ENCODE measurements at places on chromosomes 11 and 22. TPM values are rescaled to one million over a fixed set of nuclear protein-coding genes. Genes with fewer than 3 reads are reported as not detected.

Gene SGSM1
- not detected for total RNA-seq

Gene RNF215
- 9.8 TPM for total RNA-seq

Gene SCGB1D4
- total RNA-seq: not detected

Gene PLEKHB1
- not detected for total RNA-seq

Gene SMIM38
- total RNA-seq: not detected

DNA sequence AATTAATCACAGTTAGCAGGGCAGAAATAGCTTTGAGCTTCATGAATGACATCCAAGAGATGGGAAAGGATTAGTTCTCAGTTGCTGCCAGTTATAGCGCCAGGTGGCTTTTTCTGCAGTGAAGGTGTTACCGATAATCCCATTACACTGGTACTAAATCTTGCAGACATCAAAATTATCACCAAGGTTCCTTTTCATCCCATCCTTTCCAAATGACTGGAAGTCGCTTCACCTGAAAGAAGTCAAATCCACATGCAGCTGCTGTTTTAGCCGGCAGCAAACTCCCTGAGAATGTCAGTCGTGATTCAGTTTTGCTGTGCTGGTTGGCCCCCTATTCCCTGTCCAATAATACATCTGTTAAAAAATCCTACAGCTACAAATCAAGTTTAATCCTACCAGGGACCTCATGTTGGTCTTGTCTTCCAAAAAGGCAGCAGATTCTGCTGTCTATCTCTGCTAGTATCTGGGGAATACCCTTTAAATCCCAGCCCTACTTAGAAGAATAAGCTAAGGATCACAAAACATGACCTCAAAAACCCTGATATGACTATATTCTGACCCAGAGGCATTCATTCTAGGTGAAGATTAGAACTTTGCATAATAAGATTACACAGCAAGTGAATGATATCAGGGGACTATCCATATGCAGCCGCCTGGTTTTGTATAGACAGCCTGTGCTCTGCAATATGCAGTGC lies 31.7 kb downstream of the IMMP1L start:
- no peak for DNase-seq

- no peak for DNase-seq
Observed at GRCh38 chr11:26321516-26321915, 10.4 kb upstream of the ANO3 start.

DNA sequence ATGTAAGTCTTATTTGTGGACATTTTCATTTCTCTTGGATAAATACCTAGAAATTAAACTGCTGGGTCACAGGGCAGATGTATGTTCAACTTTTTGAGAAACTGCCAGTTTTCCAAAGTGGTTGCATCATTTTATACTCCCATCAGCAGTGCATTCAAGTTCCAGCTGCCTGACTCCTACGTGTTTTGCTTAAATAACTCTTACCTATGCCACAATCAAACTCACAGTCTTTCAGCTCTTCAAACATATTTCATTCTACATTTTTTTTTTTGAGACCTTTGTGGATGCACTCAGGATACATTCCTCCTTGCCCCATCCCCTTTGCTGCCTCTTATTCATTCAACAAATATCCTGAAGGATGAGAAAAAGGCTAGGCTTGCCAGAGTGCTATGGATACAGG lies 9.2 kb downstream of the TCF20 start:
- no peak for DNase-seq

- no peak for DNase-seq
Observed at GRCh38 chr11:112565551-112565950, 304.9 kb upstream of the PLET1 start.

DNA sequence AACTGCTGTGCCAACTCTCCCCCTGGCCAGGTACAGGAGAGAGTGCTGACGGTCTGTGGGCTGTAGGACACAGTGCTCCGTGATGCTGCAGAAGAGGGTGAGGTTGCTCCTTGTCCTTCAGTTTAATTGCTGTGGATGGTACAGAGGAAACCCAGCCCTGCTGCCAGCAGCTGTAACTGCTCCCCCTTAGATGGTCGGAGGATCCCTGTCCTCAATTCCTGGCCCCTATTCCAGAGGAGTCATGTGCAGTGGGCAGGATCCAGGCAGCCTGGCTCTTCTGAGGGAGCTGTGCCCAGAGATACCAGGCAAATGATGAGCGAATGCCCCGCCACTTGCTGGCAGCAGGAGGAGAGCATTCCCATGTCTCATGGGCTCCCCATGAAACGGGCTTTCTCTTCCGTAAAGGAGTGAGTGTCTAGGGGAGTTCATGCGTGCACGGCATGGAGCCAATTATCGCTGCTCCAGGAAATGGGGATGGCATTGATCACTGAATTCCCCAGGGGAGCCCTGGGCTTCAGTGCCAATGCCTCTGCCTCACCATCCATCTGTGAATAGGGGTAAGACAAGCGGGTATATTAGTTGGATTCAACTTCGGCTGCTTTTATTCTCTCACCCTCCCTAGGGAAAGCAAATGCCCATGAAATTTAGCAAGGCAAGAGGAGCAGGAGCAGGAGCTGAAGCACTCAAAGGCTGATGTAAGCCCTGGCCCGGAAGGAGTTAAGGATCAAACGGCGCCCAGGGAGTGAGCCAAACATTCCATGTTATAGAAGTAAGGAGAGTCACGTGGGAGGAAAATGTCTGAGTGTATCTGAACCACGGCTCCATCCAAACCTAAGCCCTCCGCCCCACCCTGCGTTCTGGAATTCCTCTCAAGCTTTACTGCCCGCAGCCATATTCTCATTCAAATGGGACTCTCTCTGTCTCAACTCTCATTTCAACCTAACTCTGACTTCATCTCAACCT lies 51.0 kb upstream of the CSNK2A3 start:
- DNase-seq: no peak

DNA sequence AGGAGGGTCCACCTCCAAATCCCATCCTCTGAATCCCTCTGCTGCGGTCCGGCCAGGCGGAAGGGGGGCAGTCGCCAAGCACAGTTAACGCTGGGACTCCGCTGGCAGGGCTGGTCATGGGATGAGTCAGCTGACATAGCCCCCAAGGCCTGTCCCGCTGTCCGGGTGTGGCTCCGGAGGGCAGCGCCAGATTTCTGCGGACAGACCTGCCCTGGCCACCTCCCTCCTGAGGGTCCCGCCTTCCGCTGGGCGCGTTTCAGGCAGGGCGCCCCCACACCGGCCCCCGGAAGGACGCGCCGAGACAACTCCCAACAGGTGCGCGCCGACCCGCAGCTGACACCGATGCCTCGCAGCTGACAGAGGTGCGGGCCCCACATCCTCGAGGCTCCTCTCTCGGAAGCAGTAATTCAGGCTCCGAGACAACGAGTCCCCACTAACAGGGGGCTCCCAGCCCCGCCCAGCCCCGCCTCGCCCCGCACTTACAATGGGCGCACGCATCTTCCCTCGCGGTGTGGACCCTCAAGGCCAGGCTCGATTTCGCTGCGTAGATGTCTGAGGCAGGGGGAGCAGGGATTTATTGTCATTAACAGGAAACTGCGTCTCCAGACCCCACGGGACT lies 607 bp downstream of the PLAAT3 start:
- DNase-seq: peak; percentile 47

GRCh38 chr11:32312865-32313403 lies 122.4 kb downstream of the WT1 start:
- peak; percentile 80 for DNase-seq

DNA sequence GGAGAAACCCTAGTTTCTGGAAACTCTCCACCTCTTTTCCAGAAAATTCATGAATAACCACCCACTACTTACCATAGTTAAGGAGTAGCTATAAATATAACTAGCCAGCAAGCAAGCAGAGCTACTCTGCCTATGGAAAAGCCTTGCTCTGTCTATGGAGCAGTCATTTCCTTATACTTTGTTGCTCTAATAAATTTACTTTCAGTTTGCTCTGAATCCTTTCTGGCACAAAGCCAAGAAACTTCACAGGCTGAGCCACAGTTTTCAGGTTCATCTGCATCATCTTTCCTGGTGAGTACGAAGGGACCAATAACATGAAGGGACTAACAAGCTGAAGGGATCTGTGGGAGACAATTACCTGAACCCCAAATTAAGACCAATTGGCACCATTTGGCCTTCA lies 4.6 kb downstream of the OR4C45 start:
- no peak for DNase-seq

DNA sequence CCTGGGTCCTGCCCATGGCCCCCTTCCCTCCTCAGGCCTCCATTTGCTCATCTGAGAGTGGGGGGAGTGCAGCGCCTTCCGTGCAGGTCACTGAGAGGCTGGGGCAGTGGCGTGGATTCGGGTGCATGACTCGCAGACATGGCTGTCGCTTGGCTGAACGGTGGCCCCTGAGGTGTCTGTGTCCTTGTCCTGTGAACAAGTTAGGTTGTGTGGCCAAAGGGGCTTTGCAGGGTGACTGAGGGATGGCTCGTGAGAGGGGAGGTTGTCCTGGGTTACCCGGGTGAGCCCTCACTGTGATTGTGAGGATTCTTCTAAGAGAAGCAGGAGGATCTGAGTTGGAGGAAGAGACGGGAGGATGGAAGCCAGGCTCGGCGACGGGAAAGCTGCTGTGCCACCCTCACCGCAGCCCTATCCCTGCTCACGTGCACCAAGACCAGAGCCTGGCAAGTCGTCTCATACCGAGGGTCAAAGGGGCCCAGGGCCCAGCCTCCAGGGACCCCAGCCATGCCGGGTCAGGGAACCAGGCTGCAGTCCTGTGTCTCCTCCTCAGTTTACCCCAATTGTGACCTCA lies 79.1 kb downstream of the KCNQ1 start:
- DNase-seq: peak; percentile 3

GRCh38 chr22:45262931-45263462 lies 21.8 kb upstream of the UPK3A start:
- DNase-seq: no peak

- peak; percentile 15 for DNase-seq
Observed at GRCh38 chr22:41976961-41977566, 7.8 kb downstream of the SEPTIN3 start.

DNA sequence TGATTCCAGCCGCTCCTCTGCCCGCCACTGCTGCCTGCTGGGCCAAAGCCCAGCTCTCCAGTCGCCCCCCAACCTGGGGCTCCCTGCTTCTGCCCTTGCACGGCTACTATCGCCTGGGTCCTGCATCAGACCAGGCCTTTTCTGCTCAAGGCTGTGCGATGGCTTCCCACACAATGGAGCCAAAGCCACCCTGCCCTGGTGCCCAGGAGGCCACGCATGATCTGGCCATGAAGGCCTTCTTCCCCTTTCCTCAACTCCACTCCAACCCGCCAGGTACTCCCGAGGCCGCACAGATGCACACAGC lies 45.8 kb downstream of the SGSM3 start:
- no peak for DNase-seq

GRCh38 chr11:119099711-119100110 lies 1.9 kb downstream of the DPAGT1 start:
- no peak for DNase-seq

DNA sequence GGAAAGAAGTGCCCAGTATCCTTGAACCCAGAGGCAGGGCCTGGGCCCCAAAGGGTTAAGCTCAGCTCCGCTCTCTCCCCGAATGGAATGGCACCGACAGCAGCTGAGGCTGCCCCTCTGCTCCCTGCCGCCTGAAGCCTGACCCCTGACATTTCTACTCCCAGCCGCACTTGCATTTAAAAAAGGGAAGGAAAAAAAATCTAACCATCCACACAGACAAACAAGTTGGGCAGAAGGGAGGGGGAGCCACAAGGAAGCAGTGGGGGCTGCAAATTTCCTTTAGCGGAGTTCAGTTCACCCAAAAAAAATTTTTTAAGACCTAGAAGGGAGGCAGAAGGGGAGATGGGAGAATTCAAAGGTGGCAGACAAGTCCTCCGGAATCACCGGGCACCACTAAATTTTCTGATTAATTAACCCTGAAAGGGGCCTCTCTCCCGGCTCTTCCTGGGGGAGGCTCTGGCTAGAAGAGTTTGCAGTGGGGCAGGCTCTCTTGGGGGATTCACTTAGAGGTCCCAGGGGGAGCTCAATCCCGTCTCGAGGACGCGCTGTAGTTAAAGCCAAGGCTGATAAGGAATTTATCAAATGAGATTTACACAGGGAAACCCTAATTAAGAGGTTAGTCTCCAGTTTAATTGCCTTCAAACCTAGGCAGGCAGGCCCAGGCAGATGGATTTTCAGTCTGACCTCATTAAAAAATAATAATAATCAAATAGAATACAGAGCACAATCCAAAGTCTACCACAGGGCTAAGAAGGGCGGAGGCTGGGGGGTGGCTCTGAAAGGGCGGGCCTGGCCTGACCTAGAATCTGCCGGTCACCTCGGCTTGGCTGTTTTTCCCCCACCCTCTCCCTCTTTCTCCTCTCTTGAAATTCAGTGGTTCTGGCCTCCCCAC lies 25.6 kb downstream of the MN1 start:
- DNase-seq: no peak

GRCh38 chr22:21103633-21104032 lies 57.9 kb downstream of the LRRC74B start:
- no peak for DNase-seq

- peak; percentile 64 for DNase-seq
Observed at GRCh38 chr11:116986521-116987105, 111.6 kb downstream of the SIK3 start.

DNA sequence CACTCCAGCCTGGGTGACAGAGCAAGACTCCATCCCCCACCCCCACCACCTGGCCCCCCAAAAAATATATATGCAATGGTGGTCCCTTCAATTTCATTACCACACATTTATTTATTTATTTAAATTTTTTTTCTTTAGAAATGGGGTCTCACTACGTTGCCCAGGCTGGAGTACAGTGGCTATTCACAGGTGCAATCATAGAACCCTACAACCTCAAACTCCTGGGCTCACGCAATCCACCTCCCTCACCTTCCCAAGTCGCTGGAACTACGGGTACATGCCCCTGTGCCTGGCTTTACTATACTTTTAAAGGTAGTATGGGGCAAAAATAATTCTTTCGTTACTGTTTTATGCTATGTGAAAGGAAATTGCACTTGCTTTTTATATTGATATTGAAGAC lies 50.9 kb upstream of the EP300 start:
- no peak for DNase-seq

Measured in Daoy (cell line).